Stomach (tissue), 19 donors: ENCODE measurements at places on chromosomes 12 and 14. TPM values are rescaled to one million over a fixed set of nuclear protein-coding genes. Genes with fewer than 3 reads are reported as not detected.

DNA sequence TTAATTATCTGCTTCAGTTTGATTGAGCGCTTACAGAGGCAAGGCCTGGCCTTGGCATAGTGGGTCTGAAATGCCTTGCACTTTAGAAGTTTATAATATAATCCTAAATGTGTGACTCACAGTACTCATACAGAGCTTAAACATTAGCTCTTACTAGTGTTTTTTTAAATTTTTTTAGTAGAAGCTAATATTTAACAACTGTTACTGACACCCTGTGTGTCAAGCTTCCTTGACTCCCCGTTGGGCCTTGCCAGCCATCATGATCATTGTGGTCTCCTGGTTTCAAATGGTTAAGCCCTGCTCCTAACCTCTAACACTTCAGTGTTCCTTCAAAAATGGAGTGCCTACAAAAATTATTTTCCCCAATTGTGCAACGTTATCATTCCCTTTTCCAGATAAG lies 126.9 kb downstream of the GALC start:
- DNase-seq, result no peak

DNA sequence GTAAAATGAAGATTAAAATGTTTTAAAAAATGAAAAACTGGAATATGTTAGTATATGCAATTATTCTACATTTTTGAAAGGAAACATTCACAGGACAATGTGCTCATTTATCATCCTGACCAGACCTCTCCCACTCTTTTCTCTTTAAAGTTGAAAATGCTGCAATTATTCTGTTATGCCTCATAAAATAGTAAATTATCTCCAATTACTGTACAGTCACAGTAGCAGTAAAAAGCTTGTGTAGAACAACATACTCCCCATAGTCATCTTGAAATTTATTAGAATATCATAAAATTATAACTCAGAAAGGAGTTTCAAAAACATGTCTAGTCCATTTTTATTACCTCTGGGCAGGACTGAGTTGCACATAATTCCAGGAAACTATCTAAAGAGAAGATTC lies 250.3 kb downstream of the SYT1 start:
- DNase-seq, result no peak

DNA sequence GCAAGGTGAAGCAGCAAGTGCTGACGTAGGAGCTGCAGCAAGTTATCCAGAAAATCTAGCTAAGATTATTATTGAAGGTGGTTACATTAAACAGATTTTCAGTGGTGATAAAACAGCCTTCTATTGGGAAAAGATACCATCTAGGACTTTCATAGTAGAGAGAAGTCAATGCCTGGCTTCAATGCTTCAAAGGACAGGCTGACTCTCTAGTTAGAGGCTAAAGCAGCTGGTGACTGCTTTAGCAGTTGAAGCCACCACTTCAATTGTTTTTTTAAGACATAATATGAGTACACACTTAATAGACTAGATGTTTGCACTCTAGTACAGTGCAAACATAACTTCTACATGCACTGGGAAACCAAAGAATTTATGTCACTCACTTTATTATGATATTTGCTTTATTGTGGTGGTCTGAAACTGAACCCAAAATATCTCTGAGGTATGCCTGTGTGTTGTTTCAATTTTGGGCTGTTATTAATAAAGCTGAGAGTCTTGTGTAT lies 1026.9 kb upstream of the FOXG1 start:
- DNase-seq, result no peak

DNA sequence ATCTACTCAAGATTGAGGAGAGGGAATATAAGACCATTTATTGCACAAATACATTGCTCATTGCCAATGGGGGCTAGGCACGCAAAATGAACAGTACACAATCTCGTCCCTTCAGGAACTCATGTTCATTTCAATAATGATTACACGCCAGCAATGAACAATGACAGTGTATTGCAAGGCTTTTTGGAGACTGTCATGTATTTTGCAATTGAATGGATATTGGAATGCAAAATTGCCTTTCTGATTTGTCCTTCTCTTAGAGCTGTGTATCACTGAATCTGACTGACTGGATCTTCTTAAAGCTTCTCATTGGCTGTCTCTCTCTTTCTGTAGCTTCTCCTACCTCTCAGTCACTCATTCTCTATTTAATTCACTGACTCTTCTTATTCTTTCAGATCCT lies 400.2 kb upstream of the DCN start:
- no peak for DNase-seq

DNA sequence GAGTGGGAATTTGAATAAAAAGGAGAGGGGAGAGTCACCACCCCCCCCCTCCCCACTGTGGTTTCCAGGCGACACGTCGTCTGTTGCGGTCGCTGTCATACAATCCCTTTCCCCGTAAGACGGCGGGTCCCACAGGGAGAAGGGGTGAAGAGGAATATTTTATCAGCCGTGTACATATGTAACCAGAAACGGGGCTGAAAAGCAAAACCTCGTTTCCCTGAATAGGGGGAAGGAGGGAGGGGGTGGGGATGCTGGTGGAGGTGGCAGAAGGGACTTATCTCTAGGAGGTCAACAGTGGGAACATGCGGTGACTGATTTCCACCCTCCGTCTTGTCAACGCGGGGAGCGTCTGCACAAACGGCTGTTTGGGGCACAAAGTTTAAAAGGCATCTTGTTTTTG lies 171.4 kb downstream of the RBM19 start:
- no peak for DNase-seq

- peak; percentile 72 for DNase-seq
Observed at GRCh38 chr12:113149361-113150150, at the start of gene CFAP73. Gene CFAP73, plus strand, starts transcription at chr12:113149724. Its CDS starts 134 bp downstream, at chr12:113149858.

- DNase-seq, result no peak
Observed at GRCh38 chr14:76169776-76170175, 18.1 kb downstream of the GPATCH2L start.

GRCh38 chr12:60535363-60535762 lies 939.5 kb downstream of the SLC16A7 start:
- DNase-seq, result no peak

- no peak for DNase-seq
Observed at GRCh38 chr14:83467811-83468210, 1934.2 kb upstream of the SEL1L start.

DNA sequence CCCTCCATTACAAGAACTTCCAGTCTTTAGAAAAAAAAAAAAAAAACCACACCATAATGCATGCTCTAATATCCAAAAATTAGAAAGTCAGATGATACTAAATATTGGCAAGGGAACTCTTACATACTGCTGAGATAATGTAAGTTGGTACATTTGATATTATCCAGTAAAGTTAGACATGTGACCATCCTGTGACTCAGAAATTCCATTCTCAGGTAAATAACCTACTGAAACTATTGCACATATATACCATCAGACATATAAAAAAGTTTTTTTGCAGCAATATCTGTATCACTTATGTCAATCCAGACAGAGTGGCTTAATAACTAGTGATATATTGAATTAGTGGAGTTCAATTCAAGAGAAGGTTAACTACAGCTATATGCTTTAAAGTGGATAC lies 63.5 kb downstream of the KITLG start:
- DNase-seq, result no peak

- no peak for DNase-seq
Observed at GRCh38 chr12:33290703-33291102, 148.9 kb downstream of the SYT10 start.

DNA sequence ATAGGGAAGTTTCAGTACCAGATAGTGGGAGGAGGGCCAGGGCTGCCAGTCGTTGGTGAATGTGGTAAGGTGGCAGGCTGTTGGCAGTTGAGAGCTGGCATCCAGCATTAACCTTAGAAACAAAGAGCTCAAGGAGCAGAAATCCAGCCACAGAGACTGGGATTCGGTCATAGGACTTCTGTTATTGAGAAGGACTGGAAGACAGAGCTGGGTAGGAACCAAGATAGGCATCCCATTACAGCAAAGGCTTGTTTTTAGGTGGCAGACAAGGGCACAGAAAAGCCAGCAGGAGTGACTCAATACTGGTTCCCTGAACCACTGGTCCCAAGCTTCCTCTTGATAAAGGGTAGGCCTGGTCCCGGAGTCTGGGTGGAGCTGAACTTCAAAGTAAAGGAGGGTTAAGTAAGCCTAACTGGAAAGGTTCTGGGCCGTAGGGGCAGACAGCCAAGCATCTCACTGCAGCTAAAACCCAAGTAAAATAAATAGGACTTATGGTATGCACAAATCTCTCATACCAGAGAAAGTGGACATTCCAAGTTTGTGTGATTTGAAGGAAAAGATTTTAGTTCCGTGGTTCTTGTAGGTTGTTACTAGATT lies 147.9 kb downstream of the ETV6 start:
- peak; percentile 45 for DNase-seq

DNA sequence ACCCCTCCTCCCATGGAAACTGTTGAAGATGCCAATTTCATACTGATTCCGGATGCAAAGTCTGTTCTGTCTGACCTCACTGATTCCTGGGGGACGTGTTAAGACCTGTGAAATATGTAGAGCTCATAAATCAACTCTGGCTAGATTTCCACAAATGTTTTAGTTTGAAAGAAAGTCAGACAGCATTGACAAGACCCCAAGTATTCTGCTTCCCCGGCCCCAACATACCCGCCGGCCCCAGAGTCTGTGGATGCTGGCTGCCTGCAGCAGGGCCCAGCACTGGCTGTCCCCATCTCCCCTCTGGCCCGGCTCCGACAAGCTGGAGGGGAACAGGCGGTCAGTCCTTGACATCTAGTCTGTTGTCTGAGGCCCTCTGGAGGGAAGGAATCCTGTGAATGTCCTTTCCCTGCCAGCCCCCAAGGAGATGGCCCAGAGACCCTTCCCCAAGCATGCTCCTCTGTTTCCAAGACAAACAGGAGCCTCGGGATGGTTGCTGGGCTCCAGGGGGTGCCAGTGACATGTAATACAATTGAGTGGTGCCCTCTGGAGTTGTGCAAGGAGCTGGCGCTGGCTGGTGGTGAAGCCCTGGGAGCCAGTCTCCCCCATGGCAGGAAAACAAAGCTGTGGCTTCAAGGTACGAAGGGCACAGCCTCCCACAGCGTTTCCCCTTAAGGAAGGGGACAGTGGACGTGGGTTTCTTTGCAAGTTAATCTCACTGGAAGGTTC lies 22.3 kb downstream of the FBLN5 start:
- no peak for DNase-seq

DNA sequence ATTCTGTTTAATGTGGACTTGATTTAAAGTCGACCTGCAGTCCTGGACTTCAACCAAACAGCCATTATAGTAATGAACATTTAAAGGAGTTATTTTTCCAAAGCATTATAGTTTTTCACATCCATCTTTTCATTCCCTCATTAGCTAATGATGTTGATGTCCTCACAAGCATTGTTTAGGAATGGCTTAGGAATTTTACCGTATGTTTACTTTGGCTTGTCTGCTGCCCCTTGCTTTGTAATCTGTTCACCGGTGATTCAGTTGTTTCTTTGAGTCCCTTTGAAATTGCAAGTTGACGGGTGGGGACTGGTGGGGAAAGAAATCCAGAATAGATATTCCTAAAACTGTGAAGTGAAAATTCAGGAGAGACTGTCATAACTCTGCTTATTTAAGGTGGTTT lies 25.4 kb downstream of the PRKCH start:
- DNase-seq, result no peak

GRCh38 chr12:3040026-3040656 lies 37.0 kb upstream of the TSPAN9 start:
- no peak for DNase-seq

GRCh38 chr12:82505150-82505549 lies 146.8 kb downstream of the METTL25 start:
- DNase-seq, result no peak

DNA sequence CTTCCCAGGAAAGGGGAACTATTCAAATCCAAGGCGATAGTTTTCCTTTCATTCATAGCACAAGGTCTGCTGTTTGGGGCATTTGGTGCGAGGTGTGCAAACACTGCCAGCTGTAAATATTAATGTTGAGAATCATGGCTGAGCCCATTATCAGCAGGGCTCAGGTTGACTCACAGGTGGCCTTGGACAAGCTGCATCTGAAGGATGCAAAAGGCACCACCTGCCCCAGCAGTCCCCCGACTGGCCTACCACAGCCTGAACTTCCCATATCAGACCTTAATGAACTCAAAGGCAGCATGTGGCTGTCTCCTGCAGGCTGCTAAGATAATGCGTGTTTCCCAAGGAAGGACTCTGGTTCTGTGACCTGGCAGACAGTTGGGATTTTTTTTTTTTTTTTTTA lies 93.3 kb upstream of the MAP1LC3B2 start:
- DNase-seq, result no peak

DNA sequence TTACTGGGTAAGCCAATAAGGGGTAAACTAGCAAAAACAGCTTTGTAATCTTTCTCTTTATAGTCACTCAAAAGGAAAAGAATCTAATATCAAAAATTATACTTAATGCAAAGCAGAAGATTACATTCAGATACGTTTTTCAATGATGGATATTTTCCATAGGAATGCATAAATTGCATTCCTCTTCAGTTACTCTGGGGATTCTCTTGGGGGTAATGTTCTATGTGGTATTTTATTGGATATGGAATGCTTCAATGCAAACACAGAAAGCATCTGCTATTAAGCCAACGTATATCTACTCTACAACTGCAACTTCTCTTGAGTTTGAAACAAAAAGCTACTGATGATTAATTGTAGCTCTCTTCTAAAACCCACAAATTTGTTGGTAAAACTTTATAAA lies 106.0 kb downstream of the SLC41A2 start:
- DNase-seq, result no peak

Gene RNFT2
- total RNA-seq, result 4.7 TPM

Gene ASCL1
- total RNA-seq, result 0.45 TPM

Gene GPD1
- total RNA-seq, result 1.8 TPM

Gene NFATC4
- 64.8 TPM for total RNA-seq

Gene CDCA3
- total RNA-seq, result 45.8 TPM

Gene ANKS1B
- total RNA-seq, result not detected

Gene KNTC1
- total RNA-seq, result 27.2 TPM

Gene PTHLH
- 4.8 TPM for total RNA-seq

Gene GRIP1
- 8.8 TPM for total RNA-seq

Gene RND1
- 6.1 TPM for total RNA-seq

Gene EXD2
- total RNA-seq, result 25.4 TPM
